ENCODE measurements at places on chromosomes 13 and 19.

DNA sequence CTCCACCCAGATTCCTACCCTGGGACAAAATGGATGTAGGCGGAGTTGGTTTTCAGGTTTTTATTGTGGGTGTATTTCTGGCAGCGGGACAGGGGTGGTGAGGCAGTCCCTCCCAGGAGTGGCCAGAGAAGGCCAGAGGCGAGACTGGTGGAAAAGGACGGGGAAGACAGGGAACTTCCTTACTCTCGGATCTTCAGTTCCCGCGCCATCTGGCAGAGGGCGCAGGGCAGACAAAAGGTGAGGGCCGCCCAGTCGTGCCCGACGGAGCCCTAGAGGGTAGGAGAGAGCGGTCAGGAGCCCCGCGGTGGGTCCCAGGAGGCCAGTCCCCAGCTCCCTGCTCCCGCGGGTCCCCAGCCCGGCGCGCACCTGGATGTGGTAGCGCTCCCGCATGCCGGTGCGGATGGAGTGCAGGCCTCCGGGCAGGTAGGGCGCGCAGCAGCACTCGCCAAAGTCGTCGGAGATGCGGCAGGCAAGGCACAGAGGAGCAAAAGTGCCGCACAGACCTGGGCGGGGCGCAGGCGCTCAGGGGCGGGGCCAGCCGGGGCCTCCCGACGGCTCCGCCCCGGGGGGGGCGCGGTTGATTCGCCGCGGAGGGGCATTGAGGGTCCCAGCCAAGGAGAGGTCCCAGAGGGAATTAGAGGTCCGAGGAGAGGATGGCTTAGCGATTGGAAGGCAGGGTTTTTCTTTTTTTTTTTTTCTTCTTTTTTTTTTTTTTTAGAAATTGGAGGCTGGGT is 3.0 kb downstream of the CNFN start:
- DNase-seq, result peak; percentile 97

DNA sequence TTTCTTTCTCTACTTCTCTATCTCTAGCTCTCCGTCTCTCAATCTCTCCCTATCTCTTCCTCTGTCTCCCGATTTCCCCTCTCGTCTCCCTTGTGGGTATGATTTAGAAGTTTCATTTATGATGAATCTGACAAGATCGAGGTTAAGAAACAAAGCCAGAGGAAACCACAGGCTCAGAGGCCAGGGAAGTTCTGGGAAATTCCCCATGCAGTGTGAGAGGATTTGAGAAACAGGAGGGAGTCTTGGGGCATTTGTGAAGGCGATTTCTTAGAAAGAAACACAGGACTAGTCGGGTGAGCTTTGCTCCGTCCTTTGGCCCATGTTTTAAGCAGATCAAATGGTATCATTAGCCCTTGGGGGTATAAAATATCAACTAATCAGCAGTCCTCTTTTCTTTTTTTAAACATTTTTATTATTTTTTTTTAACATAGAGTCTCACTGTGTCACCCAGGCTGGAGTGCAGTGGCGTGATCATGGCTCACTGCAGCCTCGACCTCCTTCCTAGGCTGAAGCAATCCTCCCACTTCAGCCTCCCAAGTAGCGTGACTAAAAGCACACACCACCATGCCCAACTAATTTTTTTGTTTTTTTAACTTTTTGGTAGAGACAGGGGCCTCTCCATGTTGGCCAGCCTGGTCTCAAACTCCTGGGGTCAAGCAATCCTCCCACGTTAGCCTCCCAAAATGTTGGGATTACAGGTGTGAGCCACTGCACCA is 25.8 kb downstream of the TNFSF9 start:
- DNase-seq, result peak; percentile 45

GRCh38 chr19:55173714-55174409 is 6.2 kb downstream of the SYT5 start:
- DNase-seq, result peak; percentile 95

- DNase-seq, result peak; percentile 22
Measured at GRCh38 chr13:74056801-74057542, 77.2 kb downstream of the KLF12 start.

DNA sequence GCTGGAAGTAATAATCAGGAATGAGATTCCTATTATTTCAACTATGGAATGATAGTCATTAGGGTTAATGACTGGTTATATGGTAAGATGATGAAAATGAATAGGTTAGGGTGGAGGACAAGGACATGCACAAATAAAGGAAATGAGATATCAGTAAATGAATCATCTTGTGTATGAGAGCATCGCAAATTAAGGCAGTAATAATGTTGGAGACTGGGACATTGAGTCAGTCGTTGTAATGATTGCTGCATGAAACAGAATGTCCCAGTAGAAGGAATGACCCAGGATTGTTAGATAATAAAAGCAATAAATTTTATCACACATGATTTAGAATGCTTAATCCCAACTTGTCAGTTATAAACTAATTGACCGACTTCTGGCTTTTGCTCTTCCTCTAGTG is 1733.7 kb upstream of the PCDH20 start:
- no peak for DNase-seq

DNA sequence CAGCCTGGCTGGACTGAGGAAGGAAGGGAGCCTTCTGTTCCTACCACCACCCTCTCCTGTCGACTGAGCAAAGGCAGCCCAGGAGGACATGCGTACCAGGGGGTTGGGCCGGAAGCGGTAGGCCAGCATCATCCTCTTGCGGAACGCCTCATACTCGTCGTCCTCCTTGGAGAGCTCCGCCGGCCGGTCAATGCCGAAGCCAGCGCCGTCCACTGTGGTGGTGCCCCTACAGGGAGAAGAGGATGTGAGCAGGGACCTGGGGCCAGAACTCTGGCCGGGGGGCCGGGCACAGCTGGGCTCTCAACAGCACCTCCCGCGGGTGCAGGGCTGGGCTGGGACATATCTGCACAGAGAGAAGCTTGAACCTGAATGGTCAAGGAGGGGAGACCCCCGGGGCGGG is 3.8 kb upstream of the TM6SF2 start:
- DNase-seq, result peak; percentile 55

GRCh38 chr19:8254286-8255001 is 45.3 kb downstream of the CERS4 start:
- peak; percentile 41 for DNase-seq

GRCh38 chr13:80664950-80665349 is 324.0 kb upstream of the SPRY2 start:
- DNase-seq, result no peak

DNA sequence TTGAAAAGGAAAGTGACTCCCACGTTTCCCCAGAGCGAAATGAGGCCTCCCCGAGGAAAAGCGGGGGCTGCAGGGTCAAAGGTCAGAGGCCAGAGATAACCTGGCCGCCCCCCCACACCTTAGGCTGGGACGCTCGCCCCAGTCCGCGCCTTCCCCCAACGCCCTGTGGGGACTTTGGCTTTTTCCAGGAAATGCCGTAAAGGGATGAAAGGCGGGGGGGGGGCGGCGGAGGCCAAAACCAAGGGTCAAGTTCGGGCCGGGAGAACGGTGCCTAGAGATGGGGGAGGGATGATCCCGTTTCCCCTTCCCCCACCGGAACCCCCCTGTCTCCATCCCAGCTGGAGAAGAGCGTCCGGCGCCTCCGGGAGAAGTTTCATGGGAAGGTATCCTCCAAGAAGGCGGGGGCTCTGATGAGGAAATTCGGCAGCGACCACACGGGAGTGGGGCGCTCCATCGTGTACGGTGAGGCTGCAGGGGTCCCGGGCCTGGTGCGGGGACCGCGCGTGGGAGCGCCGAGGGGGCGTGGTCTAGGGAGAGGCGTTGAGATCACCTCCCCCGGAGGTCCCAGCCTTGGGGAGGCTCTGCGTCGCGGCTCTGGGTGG is 575 bp downstream of the SHFL start:
- DNase-seq, result peak; percentile 84

DNA sequence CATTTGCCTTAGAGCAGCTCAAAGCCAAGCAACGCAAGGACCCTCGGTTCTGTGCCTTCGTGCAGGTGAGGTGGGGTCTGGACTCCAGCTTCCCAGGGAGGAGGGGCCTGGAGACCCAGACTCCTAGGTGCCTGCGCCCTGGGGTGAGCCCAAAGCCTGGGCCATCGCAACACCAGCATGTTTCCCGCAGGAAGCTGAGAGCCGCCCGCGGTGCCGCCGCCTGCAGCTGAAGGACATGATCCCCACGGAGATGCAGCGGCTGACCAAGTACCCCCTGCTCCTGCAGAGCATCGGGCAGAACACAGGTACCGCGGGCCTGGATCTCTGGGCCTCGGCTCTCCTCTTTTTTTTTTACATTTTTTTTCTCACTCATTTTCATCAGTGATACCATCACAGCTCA is 19.6 kb downstream of the ARHGEF1 start:
- DNase-seq, result no peak

GRCh38 chr13:76758257-76758656 is 127.9 kb downstream of the KCTD12 start:
- DNase-seq, result no peak

DNA sequence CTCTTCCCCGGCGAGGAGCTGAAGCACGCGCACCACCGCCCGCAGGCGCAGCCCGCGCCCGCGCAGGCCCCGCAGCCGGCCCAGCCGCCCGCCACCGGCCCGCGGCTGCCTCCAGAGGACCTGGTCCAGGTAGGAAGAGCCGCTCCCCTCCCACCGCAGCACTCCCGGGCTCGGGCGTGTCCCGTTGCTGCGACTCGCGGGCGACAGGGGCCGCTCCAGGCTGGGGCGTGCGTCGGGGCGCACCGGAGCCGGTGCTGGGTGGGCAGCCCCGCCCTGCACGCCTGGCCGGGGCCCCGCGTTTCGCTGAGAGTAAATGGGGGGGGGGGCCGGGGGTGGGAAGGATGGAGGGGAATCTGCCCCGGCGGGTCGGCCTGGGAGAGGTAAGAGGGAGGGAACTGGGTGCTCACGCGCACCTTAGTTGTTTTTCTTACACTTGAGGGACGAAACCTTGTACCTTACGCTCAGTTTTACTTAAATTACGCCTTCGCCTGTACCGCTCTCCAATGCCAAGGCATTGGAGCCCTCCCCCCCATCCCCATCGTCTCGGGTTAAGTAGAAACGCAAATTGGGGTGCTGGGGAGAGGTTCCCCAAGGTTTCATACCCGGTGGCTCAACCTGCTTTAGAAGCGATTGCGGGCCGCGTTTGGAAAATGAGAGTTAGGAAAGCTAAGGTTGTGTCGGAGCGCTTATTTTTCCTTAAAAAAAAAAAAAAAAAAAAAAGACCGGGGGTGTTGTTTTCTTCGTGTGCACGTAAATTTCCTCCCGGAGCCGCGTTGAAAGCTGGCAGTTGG is 850 bp downstream of the KLF5 start:
- DNase-seq, result peak; percentile 89

DNA sequence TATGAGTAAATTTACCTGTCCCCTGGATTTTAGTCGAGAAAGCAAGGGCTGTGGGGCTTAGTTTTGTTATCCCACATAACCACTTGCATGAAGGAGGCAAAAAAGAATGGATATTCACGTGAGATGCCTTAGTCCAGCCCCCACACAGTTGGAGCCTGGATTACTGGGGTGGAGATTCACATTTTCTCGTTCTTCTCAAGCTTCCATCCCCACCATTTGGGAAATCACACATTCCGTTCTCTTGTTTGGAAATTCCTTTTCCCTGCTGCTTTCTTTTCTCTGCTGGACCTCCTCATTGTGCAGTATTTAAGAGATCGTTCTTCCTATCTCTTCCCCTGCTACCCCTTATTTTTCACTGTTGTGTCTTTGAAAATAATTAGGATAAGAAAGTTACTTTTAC is 45.1 kb upstream of the FARP1 start:
- DNase-seq, result peak; percentile 43

GRCh38 chr19:12567951-12568350 is 16.7 kb upstream of the ZNF564 start:
- DNase-seq, result no peak

DNA sequence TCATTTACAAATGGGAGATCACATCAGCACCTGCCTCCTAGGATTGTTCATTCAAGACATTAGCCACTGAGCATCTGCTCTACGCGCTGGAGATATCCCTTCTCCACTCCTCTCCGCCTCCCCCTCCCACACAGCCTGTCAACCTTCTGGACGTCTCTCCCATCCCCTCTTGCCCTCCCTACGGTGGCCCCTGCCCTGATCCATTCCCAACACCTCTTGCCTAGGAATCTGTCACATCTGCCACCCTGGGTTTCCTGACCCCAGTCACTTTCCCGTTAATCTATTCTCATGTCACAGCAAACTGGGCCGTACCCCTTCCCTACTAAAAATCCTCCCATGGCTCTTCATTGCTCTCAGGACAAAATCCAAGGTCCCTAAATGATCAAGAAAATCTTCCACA is 10.3 kb downstream of the DYRK1B start:
- DNase-seq, result peak; percentile 53

- peak; percentile 92 for DNase-seq
Measured at GRCh38 chr19:48290401-48290770, 20.5 kb downstream of the ZNF114 start.

- DNase-seq, result peak; percentile 89
Measured at GRCh38 chr13:20182231-20182846, 10.4 kb downstream of the GJB2 start.

- no peak for DNase-seq
Measured at GRCh38 chr19:20182222-20182785, 15.3 kb downstream of the ZNF486 start.

- DNase-seq, result peak; percentile 91
Measured at GRCh38 chr13:20405691-20406090, 120.0 kb downstream of the CRYL1 start.

DNA sequence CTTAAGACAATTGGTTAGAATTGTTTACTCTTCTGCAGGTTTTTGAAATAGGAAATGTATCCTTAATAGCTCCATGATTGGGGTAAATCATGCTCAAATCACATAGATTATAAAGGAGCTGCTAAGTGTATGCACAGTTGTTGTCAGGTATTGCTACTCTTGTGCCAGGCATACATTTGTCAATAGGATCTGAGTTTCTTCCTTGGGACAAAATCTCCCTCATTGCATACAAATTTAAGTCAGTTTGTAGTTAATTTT is 109.3 kb upstream of the MLNR start:
- no peak for DNase-seq

GRCh38 chr13:35378939-35379338 is 97.5 kb downstream of the MAB21L1 start:
- DNase-seq, result no peak

DNA sequence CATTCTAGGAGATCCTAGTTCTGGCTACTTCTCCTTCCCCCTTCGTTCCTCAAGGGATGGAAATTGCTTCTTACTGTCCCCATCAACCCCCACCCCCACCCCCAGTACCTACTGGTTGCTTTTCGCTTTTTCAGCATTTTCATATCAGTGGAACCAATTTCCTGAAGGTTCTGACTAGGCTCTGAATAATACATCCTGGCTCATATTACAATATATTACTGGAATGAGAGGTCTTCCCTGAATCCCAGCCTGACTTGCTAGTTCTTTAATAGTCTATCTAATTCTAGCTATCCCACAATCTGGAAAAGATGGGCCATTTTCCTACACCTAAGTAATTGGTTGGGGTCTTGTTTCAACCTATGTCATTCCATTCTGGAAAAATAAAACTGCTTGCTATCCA is 207.4 kb downstream of the COG6 start:
- DNase-seq, result no peak

GRCh38 chr19:1163934-1164683 is 10.0 kb downstream of the SBNO2 start:
- DNase-seq, result no peak

GRCh38 chr13:80782441-80782840 is 441.5 kb upstream of the SPRY2 start:
- no peak for DNase-seq

All from H7 (cell line).